Stimulated activated CD4-positive, alpha-beta T cell treated with anti-CD3 and anti-CD28 coated beads, TNF-alpha, amount 100 ng/mL, for 48 hours (primary cell): ENCODE measurements at places on chromosomes 3 and 15.

GRCh38 chr3:67031986-67032385, 33.9 kb downstream of the KBTBD8 start:
- DNase-seq = no peak

DNA sequence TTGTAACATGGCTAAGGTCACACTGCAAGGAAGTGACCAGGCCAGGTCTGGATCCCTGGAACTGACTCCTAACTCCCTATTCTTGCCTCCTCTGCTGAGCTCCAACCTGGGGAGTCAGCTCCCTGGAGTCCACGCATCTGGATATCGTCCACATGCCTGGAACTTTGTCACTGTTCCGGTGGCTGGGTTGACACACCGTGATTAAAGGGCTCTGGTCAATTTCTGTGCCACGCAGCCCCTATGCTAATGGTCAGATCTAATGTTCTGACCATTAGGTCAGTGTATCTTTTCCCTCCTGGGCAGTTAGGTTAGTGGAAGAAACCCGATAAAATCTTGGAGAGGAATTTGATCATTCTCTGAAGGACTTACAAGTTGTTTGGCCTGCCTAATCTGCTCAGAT, 1.6 kb upstream of the TPM1 start:
- no peak for DNase-seq

DNA sequence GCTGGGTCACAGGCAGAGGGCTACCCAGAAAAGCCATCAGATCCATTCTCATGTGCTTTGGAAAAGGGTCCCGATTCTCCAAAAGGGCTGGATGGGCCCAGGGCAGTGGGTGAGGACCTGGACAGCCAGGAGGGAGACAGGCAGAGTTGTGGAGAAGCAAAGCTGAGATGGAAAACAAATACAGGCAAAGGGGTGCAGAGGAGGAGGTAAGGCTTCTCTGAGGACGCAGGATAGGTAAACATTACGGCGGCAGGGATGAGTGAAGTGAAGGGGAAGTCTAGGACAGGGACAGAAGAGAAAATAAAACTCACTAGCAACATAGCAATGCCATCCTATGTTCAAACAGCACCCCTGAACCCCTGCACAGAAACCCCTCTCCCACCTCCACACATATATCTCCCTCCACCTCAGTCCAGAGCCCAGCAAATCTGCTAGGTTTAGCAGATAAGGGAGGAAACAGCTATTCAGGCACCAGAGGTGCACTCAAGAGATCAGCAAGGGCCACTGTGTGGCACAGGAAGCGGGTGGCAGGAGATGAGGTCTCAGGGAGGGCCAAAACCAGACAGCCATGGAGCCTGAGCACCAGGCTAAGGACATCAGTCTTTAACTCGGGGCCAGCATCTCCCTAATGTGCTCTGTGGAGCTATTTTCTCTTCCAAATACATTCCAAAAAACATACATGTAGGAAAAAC, 51.3 kb downstream of the HOMER2 start:
- DNase-seq = no peak

DNA sequence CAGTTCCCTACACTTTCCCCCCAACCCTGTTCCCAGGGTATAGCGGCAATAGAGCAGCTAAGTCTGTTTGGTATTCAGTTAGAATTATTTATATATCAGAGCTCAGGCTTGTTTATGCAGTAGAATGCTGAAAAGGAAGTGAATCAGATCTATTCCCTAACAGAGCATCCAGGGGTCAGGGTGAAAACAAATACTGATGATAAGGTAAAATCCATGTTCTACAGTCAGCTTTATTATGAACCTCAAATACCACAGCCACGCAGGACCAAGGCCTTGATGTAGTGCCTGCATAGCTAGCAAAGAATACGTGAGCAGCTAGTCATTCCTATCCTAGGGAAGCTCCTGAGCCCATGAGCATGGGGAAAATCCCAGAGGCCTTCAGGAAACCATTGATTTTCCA, 229.7 kb upstream of the ICE2 start:
- DNase-seq = no peak

GRCh38 chr3:97927704-97928103, 44.5 kb downstream of the RIOX2 start:
- no peak for DNase-seq

DNA sequence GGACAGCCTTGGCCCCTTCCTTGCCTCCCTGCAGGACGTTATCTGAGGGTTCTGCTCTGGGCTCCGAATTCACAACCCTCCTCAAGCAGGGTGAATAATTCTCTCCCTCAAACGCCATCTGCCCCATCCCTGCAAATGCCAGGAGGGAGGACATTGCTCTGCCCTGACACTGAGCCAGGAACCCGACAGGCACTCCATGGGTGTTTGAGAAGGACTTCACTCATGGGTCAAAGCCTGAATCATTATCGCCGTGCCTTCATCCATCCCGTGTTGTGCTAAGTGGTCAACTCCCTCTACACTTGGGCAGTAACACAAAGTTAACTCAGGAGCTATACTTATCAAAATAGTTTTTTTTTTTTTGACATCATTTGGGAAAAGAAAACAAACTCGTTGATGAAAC, 261.8 kb upstream of the IGF1R start:
- no peak for DNase-seq
